WTC11 (cell line): ENCODE measurements at places on chromosomes 7 and 10. TPM values are rescaled to one million over a fixed set of nuclear protein-coding genes. Genes with fewer than 3 reads are reported as not detected.
A peak's percentile ranks its signal among the peaks of the same experiment; 100 is the strongest.

The NKX6-2 gene
- total RNA-seq: 0.11 to 0.21 TPM (median 0.15 TPM) in 3 replicates

GRCh38 chr10:80596391-80597257 lies 58.9 kb downstream of the SH2D4B start:
- H3K36me3 ChIP-seq: no peaks in the 10 kb centered on the region
- H3K27ac ChIP-seq: no peak overlapping the region
- H3K4me1 ChIP-seq: 0 out of 2 replicates have a peak, but pooled peaks cover 5% of the 10 kb centered on the region

GRCh38 chr10:117352724-117353123 lies 22.5 kb downstream of the PDZD8 start:
- H3K4me1 ChIP-seq: peaks cover 58% of the 10 kb centered on the region
- no peak for DNase-seq
- peak overlapping the region; percentile 1; the same call in 1 of the 2 replicates for H3K27ac ChIP-seq
- H3K4me3 ChIP-seq: no peak overlapping the region

DNA sequence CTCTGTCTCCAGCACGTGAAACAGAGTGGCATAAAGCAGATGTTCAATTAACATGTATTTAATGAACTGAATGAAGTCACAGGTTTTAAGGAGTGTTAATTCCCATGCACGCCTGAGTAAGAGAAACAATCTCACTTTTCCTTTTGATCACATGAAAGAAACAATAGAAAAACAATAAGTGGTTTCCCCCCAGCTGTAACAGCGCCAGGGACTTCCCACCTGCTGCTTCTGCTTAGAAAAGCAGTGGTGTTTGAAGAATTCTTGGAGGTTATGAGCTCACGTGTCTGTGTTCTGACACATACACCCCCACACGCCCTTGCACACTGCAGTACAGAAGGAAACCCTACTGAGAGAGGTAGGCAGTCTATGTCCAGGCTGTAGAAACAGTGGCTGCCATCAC lies 51.3 kb upstream of the FRMD4A start:
- H3K36me3 ChIP-seq: no peaks in the 10 kb centered on the region
- H3K27ac ChIP-seq: no peak overlapping the region
- no peaks in the 10 kb centered on the region for H3K27me3 ChIP-seq
- no peak for DNase-seq
- H3K4me3 ChIP-seq: no peak overlapping the region

GRCh38 chr7:117560030-117560429 lies 80.2 kb downstream of the CFTR start:
- H3K36me3 ChIP-seq: no peaks in the 10 kb centered on the region
- no peaks in the 10 kb centered on the region for H3K27me3 ChIP-seq
- no peak for DNase-seq
- no peaks in the 10 kb centered on the region for H3K4me1 ChIP-seq
- H3K27ac ChIP-seq: no peak overlapping the region
- H3K4me3 ChIP-seq: no peak overlapping the region
